ENCODE measurements at places on chromosomes 2 and 18.

- DNase-seq, result no peak
Observed at GRCh38 chr2:104568247-104568646, 285.7 kb upstream of the POU3F3 start.

DNA sequence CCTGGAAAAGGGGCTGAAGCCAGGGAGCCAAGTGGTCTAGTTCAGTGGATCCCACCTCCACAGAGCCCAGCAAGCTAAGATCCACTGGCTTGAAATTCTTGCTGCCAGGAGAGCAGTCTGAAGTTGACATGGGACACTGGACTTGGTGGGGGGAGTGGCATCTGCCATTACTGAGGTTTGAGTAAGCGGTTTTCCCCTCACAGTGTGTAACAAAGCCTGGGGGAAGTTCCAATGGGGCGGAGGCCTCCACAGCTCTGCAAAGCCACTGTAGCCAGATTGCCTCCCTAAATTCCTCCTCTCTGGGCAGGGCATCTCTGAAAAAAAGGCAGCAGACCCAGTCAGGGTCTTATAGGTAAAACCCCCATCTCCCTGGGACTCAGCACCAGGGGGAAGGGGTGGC lies 144.4 kb downstream of the PTPRM start:
- DNase-seq, result no peak

DNA sequence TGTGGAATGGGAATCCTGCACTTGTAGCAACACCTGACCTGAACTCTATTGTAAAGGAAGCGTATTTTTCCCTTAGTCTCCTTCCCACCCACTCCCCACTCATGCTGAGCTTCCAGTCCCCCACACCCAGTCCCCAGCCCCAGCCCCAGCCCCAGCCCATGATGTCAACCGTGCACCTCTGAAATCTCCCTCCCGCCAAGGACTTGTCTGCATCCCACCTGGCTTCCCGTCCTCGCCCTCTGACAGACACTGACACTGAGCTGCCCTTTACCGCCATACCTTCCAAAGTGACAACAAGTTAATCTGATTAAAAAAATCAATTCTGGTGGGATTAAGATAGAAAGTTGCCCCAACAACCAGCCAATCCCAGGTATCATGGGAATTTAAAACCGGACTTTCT lies 213.6 kb upstream of the CELF4 start:
- no peak for DNase-seq

DNA sequence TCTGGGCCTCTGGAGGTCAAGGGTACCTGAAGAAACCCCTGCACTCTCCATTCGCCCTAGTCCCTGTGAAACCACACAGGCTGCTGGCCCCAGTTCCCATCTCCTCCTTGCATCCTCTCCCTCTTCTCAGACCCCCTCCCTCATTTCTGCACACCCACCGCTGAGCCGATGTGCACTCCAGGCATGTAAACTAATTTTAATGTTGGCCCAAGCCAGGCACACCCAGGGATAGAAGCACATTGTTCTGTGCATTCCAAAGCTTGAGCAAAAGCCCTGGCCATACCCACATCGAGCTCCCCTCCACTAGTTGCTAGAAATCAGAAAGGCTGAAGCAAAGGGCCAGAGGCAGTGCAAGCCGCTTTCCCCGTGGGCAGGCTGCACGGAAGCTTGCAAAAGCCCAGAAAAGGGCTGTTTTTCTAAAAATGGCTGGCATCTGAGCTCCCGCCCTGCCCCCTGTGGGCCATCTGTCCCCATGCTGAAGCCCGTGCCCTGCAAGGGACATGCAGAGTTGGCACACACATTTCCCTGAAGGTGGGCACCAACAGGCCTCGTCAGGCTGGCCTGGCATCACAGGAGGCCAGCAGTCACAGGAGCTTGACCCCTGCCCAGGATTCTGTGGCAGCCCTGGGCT lies 181.6 kb downstream of the SMAD7 start:
- DNase-seq, result no peak

DNA sequence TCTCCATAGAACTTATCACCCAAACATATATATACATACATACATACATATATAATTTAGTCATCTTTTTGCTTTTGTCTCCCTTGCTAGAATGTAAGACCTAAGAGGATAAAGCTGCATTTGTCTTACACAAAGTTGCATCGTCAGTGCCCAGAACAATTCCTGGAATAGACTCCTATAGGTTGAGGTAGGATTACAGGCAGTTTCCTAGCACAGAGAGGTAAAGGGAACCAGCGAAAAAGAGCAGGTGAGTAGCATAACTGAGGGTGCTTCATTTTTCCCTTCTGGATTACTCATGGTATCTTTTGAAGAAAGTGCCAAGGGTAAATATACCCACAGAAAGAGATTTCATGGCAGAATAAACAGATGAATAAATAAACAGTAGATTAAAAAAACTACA lies 68.1 kb upstream of the AMMECR1L start:
- DNase-seq, result no peak

GRCh38 chr2:31764169-31764568 lies 183.4 kb upstream of the SRD5A2 start:
- DNase-seq, result no peak

DNA sequence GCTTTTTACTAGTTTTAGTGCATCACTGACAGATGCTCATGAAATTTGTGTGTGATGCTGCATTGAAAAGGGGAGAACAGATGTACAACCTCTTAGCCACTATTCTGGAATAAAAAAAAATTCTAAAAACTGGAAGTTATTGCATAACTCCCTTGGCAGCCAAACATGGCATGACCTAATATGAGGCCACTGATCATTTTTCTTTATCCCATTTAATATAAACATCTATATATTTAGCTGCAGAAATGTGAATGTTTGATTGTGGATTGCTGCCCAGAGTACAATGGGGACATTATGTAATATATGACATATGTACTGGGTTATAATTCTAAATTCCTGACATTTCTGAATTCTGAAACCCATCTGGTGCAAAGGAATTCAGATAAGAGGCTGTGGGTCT lies 86.5 kb downstream of the CDCA7 start:
- DNase-seq, result no peak

GRCh38 chr2:16615687-16616615 lies 49.7 kb downstream of the CYRIA start:
- DNase-seq, result no peak

- DNase-seq, result no peak
Observed at GRCh38 chr2:209988010-209988409, 14.4 kb upstream of the RPE start.

GRCh38 chr2:4618141-4618540 lies 914.8 kb downstream of the DCDC2C start:
- no peak for DNase-seq

- DNase-seq, result no peak
Observed at GRCh38 chr2:128313091-128313836, 5.4 kb downstream of the HS6ST1 start.

GRCh38 chr2:197322724-197323720 lies 12.4 kb upstream of the ANKRD44 start:
- DNase-seq, result no peak

DNA sequence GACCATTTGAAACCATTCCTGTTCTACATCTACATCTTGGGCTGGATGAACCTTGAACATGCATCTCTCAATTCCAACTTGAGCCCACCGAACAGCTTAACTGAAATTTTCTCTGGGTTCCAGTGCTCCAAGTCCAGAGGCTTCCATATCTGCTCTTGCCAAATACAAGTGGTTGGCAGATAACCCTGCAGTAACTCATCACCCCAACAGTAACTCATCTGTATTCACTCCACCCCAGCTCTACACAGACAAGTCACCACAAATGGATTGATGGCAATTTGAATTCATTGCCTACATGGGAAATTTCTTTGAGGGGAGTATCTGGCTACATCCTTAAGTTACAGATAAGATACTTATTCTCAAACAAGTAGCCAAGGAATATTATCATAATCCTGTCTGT lies 502.4 kb upstream of the TNP1 start:
- no peak for DNase-seq

DNA sequence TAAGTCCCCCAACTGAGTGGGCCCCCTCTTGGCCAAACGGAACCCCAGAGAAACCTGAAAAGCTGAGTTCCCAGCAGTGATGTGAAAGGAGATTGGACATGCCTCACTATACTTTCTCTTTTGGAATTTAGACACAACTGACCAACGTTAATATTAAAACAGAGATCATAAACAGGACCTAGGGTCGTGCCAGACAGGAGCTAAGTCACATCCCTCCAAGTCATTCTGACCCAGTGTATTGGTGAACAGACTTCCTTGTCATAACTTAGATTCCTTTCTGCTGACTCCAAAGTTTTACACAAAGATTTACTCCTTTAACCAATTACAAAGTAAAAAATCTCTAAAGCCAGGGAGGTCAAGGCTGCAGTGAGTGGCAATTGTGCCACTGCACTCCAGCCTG lies 46.9 kb downstream of the UXS1 start:
- no peak for DNase-seq

- no peak for DNase-seq
Observed at GRCh38 chr2:64773461-64774118, 119.9 kb upstream of the SERTAD2 start.

DNA sequence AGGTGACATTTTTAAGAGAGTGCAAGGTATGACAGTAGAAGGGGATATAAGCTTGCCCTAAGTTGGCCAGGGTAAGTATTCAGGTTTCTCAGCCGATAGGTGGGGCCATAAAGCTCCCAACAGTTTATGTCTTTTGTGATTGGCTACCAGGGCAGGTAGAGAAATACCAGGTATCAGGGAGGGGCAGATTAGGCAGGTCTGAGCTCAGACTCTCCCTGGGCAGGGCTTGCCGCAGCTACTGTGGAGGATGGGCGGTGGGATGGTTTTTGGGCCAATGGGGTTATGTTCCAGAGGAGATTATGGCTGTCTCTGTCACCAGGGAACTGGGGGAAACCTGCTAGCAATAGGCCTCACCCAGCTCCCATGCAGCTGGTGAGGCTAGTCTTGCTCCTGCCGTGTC lies 211.6 kb downstream of the PTH2R start:
- no peak for DNase-seq

GRCh38 chr2:176526995-176527901 lies 258.0 kb downstream of the MTX2 start:
- no peak for DNase-seq

- no peak for DNase-seq
Observed at GRCh38 chr2:85790499-85791188, 36.9 kb downstream of the ATOH8 start.

GRCh38 chr2:172560721-172561120 lies 4.8 kb downstream of the PDK1 start:
- no peak for DNase-seq

GRCh38 chr2:62204998-62205496 lies 9.1 kb downstream of the B3GNT2 start:
- no peak for DNase-seq

DNA sequence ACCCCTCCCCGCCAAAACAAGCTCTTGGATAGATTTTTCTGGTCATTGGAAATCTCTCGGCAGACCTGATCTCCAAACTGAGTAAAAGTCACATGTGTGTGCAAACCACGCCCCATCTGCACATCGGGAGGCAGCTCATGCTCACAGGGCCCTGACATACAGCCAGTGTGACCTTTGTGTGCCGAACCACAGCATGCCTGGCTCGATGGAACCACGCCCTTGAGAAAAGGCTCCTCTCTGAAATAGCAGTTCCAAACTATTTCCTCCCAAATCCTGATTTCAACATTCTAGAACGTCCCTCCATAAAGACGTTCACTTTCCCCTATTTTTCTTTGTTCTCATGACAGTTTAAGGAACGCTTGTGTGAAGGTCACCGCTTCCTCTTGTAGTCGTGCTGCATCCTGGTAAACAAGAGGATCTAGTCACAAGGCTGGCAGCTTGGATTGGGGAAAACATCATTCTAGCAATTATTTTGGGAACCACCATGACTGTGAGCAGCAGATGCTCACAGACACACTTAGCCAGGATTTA lies 59.3 kb upstream of the MAP4K4 start:
- no peak for DNase-seq

DNA sequence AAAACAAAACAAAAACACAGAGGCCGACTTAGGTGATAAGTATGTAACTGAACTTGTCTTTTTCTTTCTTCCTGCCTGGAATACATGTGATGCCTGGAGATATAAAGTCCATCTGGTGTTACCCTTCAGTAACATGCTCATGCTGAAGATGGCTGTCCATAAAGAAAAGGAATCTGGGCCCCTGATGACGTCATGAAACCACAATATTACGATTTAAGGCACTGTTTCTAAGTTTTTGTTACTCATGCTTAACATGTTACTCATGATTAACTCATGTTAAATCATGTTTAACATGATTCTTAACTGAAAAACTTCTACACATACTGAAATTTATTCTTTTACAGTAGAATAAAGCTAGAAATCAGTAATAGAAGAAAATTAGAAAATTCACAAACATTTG lies 49.0 kb downstream of the STRADB start:
- DNase-seq, result no peak

GRCh38 chr2:234680688-234681619 lies 184.1 kb upstream of the ARL4C start:
- no peak for DNase-seq

DNA sequence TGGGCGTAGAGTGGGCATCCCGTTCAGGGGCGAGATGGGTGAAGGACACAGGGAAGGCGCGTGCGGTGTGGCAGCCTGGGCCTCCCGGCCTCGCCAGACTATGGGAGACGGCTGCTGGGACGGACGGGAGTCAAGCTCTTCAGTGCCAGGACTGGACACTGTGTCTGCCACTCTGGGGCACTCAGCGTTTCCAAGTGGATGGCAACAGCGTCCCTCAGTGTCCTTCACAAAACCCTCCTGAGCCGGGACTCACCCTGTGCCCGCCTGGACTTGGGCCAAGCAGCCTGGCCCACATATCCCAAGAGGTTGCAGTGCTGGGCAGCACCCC lies 16.3 kb upstream of the BOK start:
- no peak for DNase-seq

DNA sequence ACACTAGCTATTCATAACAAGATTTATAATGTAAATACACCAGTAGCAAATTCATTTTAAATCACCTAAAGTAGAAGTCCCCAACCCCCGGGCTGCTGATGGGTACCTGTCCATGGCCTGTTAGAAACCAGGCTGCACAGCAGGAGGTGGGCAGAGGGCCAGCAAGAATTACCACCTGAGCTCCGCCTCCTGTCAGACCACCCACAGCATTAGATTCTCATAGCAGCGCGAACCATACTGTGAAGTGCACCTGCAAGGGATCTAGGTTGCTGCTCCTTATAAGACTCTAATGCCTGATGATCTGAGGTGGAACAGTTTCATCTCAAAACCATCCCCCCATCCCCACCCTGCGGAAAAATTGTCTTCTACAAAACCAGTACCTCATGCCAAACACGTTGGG lies 71.3 kb downstream of the KANSL1L start:
- no peak for DNase-seq

DNA sequence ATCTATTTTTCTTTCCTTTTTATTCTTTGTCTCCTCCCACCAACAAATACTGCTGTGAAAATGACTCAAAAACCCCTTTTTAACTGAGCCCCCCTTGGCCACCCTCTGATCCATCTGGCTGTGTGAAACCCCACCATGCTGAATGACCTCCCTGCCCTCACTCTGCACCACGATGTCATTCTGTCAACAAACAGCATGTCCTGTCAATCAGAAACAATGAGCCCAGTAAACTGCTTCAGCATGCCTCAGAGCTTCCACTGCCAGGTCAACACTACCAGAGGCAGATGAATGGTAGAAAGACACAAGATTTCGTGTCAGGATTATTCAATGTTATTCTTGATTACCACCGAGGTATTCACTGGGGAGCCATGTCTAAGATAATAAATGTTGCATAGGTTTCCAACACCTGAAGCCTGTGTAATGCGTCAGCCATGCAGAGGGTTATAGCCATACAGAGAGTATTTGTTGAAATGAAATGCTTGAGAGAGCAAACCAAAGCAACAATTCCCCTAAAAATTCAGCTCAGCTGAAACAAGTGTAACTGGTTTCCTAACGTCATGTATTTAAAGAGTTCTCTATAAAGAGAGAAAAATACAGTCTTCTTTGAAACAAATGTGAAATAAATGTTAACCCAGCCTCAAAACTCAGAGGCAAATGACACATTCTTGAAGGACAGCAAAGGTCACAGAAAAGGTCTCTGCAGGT lies 76.7 kb downstream of the LRP2 start:
- no peak for DNase-seq
